A549 treated with CpdA at 1 μM for 4 hours (cell line): ENCODE measurements at places on chromosomes 1 and 21. TPM values are rescaled to one million over a fixed set of nuclear protein-coding genes. Genes with fewer than 3 reads are reported as not detected.

Gene CASQ2
- not detected in 5 replicates for total RNA-seq

Gene FCRL2
- total RNA-seq: not detected in 5 replicates

Gene ABL2
- total RNA-seq: 14.3 to 25.2 TPM (median 15.5 TPM) in 5 replicates

Gene KRTAP19-1
- total RNA-seq: not detected in 5 replicates

Gene KRTAP10-4
- total RNA-seq: not detected in 5 replicates

Gene HSD3B2
- not detected in 5 replicates for total RNA-seq

Gene ALX3
- not detected in 5 replicates for total RNA-seq

Gene CNR2
- not detected in 5 replicates for total RNA-seq

Gene FTCD
- 0.05 TPM in 1 of 5 replicates, not detected in the others for total RNA-seq

Gene SPRR1B
- total RNA-seq: not detected in 5 replicates

Gene GORAB
- 6.8 to 8.7 TPM (median 8.5 TPM) in 5 replicates for total RNA-seq

Gene CRYBG2
- total RNA-seq: 1.6 to 2.3 TPM (median 1.7 TPM) in 5 replicates

Gene IL20
- total RNA-seq: not detected in 5 replicates

Gene TNN
- 0.01 TPM in 1 of 5 replicates, not detected in the others for total RNA-seq

Gene CDC14A
- total RNA-seq: 2.5 to 3.2 TPM (median 2.6 TPM) in 5 replicates

Gene CD34
- 0.01 TPM in 1 of 5 replicates, not detected in the others for total RNA-seq

Gene ERICH3
- total RNA-seq: not detected in 5 replicates

Gene LCA5L
- 0.97 to 2.6 TPM (median 1.3 TPM) in 5 replicates for total RNA-seq

Gene LMOD1
- not detected in 5 replicates for total RNA-seq

Gene SON
- 84.5 to 124 TPM (median 87.8 TPM) in 5 replicates for total RNA-seq

Gene HHAT
- 1.4 to 2.2 TPM (median 1.9 TPM) in 5 replicates for total RNA-seq

Gene LIN28A
- total RNA-seq: not detected in 5 replicates

Gene RHBDL2
- 1.9 to 3.1 TPM (median 2.2 TPM) in 5 replicates for total RNA-seq

Gene TSTD1
- 0.25 to 0.52 TPM (median 0.40 TPM) in 4 of 5 replicates, not detected in the other for total RNA-seq

Gene CRP
- total RNA-seq: not detected in 5 replicates

Gene RHD
- total RNA-seq: not detected in 5 replicates

Gene CCDC190
- not detected in 5 replicates for total RNA-seq

Gene SRSF11
- total RNA-seq: 70.7 to 101 TPM (median 85.7 TPM) in 5 replicates

Gene OR2G6
- not detected in 5 replicates for total RNA-seq

Gene SPRR5
- total RNA-seq: not detected in 5 replicates

Gene ARHGEF11
- 19.4 to 21.7 TPM (median 20.6 TPM) in 5 replicates for total RNA-seq

Gene NAV1
- total RNA-seq: 5.8 to 13.2 TPM (median 10.7 TPM) in 5 replicates

Gene TMEM61
- 0.31 to 0.57 TPM (median 0.34 TPM) in 5 replicates for total RNA-seq
